Left renal pelvis (tissue), 4 donors: ENCODE measurements at places on chromosomes 13 and 19. TPM values are rescaled to one million over a fixed set of nuclear protein-coding genes. Genes with fewer than 3 reads are reported as not detected.

ZNF256 gene
- 7.9 TPM for polyA plus RNA-seq

DNA sequence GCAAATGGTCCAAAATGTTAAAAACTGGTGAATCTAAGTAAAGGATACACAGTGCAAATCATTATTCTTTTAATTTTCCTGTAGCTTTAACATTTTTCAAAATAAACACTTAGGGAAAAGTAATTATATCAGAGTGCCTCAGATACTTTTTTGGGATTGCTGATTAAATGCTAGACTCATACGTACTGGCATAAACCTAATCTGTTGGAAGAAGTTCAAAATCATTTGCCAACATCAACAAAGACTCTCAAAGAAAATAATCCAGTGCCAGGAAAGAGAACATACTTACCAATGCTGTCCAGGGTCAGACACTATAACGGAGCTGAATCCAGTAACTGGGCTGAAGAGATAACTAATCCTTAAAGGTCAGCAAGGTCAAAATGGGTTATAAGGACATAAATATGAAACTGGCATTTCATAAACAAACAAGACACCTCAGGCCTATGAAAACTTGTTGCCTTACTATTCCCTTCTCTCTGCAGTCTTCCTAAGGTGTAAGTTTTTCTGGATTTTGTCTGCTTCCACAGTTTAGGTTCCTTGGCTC is 3.3 kb upstream of the ZNF420 start:
- DNase-seq: no peak

IGFL3 gene
- polyA plus RNA-seq: not detected

- DNase-seq: no peak
These were observed 87.0 kb upstream of the TRPC4 start for GRCh38 chr13:37956536-37956935.

SLITRK5 gene
- 2.0 TPM for polyA plus RNA-seq
